NB4 (cell line): ENCODE measurements at places on chromosomes 16 and 17.
A peak's percentile ranks its signal among the peaks of the same experiment; 100 is the strongest.

- no peak for DNase-seq
Measured at GRCh38 chr17:8392674-8393469, 4.8 kb downstream of the RNF222 start.

DNA sequence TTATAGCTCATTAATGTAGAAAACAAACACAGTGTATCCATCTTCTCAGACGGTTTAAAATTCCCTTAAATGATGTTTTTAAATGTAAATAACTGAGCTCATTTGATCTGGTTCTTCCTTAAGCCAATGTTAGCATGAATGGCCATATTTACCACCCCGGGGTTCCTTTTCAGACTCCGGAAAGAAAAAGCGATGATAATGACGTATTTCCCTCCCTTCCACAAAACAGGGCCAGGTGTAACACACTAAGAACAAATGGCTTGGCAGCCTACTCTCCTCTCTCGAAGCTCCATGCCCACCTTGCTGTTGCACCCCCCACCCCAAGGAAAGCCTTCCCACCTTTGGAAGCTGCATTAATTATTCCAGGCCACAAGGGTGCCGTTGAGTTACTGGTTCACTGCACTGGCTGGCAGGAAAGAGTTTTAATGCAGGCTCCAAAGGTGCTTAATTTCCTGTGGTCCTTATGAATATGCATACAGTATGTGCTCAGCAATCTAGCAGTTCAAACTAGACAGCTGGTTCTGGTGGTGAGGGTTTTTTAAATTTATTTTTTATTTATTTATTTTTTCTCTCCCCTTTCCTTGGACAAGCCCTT is 378.9 kb downstream of the WWOX start:
- no peak for DNase-seq

DNA sequence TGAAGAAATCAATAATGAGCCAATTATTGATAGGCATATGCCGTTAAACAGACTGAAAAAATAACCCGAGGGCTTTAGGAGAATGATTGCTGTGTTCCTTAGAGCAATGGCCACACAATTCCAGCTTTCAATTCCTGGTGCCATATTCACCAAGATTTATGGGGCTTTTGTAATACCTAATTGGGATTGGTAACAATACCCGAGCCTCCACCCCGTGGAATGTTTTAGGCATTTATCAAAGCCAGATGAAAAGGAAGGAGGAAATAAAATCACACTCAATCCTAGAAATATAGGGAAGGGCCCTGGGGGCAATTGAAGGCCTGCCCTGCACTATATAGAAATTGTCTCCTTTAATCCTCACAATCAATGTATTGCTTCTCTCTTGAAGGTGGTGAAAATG is 42.1 kb upstream of the MLYCD start:
- DNase-seq: no peak

GRCh38 chr16:31439519-31439918 is 3.1 kb downstream of the ZNF843 start:
- no peak for DNase-seq

DNA sequence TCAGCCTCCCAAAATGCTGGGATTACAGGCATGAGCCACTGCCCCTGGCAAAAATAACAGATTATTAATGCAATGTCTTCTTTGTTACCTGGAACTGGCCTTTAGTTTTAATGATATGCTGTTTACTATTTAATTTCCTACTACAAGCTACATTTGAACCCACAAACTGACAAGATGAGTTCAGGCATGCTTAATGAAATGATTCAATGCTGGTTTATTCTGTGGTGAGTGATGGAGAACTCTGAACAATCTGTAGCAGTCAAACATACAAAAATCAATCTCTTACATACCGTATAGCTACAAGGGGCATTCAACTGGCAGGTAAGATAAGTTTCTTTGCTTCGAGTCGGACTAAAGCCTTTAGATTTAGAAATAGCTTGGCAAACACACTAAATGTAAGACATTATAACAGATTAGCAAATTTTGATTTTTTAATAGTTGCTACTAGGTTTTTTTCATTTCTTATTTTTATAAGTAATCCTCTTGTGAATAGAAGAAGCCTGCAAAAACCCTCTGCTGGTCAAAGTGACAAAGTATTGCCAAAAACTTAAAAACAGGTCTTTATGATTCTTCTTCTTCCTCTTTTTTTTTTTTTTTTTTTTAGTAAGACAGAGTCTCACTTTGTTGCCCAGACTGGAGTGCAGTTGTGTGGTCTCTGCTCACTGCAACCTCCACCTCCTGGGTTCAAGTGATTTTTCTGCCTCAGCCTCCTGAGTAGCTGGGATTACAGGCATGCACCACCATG is 138.5 kb downstream of the SSH2 start:
- peak; percentile 42 for DNase-seq

DNA sequence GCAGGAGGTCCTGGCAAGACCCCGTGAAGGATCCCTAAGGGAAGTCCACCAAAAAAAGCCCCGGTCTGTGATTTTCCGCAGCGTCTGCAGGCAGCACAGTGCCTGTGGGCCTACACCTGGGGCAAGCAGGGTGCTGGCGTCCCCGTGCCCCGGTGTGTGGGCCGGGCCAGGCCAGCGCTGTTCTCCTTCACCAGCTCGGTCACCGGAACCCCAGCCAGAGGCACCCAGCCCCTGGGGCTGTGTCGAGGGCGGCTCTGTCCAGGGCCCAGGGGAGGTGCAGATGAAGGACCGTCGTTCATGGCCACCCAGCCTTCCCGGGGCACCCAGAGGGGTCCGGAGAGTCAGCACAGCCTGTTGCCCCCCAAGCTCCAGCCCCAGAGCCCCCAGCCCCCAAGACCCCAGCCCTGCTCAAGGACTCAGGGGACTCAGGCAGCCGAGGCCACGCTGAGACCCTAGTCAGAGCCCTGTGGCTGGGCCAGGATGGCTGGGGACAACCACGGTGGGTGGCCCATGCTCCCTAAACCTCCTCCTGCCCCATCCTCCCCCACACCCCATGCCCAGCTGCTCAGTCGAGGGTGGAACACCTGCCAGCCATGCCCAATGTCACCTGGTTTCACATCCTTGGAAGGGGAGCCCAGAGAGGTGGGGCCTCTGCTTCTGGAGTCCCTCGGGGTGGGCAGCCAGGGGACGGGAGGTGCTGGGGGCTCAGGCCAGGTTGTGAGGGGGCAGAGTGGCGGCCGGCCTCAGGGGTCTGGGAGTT is 5.7 kb upstream of the C1QTNF8 start:
- no peak for DNase-seq

DNA sequence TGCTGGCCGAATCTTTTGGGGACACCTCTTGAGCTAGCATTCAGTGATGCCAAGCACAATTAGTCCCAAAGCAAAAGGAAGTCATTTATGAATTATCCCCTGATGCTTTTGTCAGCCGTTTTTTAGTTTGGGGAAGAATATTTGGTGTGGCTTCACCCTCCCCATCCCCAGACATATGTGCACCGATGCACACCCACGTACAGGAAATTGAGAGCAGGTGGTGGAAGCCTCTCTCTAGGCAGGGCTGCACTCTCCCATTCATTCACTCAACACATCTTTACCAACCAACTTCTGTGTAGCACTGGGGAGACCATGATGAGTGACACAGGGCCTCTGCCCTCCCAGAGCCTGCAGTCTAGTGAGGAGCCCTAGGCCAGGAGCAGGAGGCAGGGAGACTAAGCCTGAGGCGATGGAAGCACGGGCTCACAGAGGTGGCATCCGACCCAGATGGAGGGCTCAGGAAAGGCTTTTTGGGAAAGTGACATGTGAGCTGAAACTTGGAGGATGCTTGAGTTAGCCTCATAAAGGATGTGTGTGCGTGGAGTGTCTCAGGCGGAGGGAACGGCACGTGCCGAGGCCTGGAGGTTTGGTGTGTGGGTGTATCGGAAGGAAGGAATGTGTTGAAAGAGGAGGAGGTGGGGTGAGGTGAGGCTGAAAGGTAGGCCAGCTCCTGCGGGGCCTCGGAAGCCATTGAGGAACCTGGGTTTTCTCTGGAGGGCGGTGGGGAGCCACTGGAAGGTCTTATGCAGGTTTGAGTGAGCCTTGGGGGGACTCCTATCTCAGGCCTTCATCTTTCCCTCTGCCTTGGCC is 43.8 kb downstream of the PSME3IP1 start:
- DNase-seq: peak; percentile 55

DNA sequence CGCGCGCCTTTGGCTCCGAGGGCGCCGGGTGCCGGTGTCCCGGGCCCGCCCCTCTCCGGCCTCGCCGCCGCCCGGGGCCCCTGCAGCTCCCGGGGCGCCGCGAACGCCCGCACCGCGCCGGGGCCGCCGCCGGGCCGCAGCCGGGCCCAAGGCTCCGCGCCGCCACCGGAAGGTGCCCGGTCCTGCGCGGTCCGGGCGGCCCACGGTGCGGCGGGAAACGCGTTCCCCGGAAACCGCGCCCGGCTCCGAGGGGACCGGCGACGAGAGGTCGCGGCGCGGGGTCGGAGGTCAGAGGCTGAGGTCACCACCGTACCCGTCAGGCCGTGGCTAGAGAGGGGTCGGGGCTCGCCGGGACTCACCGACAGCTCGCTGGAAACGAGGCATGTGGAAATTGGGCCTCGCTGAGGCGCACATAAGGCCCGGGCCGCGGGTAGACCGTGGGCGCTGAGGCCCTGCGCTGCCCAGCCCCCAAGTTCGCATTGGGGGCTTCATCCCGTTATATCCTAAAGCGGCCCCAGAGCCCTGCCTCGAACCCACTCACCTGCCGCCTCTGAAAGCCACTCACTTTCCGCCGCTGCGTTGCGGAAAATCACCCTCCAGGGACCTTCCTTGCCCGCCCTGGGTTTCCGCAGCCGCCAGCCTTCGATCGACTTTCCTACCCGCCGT is at the start of gene DUS1L:
TSS of gene DUS1L (minus strand) at position 167 of the 666 bp plus-strand sequence. CDS start 745 bp downstream, outside the sequence.
- DNase-seq: peak; percentile 73

DNA sequence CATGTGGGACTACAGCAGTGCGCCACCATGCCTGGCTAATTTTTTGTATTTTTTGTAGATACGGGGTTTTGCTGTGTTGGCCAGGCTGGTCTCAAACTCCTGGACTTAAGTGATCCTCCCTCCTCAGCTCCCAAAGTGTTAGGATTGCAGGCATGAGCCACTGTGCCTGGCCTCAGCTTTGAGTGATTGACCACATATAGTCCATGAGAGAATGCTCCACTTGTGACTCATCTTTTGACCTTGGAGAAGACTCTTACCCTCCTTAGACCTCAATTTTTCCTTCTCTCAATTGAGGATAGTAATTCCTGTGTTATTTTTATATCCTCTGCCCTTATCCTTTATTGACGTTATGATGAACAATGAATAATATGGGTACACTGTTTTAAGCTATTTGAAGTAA is 30.9 kb upstream of the DUSP14 start:
- no peak for DNase-seq

DNA sequence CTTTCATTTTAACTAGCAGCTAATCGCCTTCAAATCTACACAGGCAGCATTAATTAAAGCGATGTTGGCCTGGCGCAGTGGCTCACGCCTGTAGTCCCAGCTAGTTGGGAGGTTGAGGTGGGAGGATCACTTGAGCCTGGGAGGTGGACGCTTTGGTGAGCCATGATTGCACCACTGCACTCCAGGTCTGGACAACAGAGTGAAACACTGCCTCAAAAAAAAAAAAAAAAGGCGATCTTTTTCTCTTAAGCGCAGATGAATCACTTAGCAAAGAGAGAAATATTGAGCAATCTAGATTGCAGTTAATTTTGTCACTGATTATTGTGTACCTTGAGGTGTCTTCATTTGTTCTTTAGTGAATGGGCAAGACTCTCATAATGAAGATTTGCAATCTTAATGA is 12.4 kb downstream of the SNTB2 start:
- DNase-seq: peak; percentile 66

DNA sequence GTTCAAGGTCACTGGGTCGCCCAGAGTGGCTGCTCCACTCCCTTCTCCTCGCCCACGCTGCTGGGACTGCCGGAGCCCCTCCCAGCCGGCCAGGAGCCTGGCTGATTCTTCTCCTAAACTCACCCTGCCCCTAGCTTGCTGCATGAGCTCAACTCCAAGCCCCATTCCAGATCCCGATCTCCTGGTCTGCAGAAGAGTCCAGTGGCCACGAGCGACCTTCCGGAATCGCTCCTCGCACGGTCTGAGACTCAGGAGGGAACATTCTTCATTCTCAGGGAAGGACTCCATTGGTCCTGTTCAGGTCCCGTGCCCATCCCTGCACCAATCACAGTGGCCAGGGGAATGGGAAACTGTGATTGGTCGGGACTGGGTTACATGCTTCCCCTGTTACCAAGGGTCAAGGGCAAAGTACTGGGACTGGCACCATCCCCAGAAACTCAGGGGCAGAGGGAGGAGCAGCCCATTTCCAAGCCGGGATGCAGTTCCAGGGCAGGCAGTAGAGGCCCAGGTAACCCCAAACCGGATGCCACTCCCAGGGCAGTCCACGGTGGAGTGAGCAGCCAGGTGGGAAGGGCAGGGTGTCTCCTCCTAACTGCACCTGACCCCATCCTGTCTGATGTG is 24.5 kb upstream of the CIBAR2 start:
- DNase-seq: no peak

DNA sequence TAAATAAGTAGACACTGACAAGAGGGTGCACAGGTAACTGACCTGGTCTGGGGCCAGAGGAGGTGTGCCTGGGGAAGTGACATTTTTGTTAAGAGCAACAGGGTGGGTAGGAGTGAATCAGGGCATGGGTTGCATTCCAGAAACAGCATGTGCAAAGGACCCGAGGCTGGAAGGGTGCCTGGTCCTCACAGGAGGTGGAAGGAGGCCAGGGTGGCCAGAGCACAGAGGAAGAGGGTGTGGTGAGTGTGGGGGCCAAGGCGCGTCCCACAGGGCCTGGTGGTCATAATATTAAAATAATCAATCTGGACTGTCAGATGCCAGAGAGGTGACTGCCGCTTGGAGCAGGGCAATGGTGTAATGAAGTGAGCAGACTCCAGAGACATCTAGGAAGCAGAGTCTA is 14.3 kb downstream of the ARHGAP23 start:
- no peak for DNase-seq

DNA sequence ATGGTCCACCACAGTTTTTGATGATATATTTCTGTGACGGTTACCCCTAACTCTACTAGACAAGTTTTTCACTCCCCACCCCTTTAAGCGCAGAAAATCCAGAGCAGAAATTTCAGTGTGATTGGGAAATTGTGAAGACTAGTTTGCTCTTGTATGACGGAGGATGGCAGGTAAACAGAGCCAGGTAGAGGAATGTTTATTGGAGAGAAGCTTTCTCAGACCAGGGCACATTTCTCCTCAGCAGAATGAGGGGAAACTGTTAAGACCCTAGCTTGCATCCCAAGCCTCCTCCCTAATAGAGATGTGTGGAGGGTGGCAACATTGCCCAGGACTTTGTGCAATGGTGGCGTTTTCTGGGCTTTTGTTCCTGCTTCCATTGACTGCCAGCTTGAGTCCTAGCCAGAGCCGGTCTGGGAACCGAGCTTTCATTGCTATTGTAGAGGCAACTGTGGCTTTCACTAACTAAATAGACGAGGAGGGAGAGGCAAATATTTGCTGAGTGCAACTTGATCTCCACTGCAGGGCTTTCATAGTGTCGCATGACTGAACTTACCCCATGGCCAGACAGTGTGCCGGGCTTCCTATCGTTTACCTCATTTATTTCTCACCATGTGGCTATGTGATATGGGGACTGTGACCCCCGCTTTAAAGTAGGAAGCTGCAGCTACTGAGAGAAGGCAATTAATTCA is 159.6 kb upstream of the MPHOSPH6 start:
- no peak for DNase-seq

GRCh38 chr16:66503612-66504011 is 46.3 kb downstream of the TK2 start:
- no peak for DNase-seq
